CD4-positive, alpha-beta T cell treated with Interleukin-17A for 1 hour (primary cell): ENCODE measurements at places on chromosomes 12 and 14.

- DNase-seq: no peak
Observed at GRCh38 chr14:64434528-64434927, 30.8 kb upstream of the AKAP5 start.

GRCh38 chr12:119682639-119683252 lies 14.8 kb downstream of the PRKAB1 start:
- no peak for DNase-seq

DNA sequence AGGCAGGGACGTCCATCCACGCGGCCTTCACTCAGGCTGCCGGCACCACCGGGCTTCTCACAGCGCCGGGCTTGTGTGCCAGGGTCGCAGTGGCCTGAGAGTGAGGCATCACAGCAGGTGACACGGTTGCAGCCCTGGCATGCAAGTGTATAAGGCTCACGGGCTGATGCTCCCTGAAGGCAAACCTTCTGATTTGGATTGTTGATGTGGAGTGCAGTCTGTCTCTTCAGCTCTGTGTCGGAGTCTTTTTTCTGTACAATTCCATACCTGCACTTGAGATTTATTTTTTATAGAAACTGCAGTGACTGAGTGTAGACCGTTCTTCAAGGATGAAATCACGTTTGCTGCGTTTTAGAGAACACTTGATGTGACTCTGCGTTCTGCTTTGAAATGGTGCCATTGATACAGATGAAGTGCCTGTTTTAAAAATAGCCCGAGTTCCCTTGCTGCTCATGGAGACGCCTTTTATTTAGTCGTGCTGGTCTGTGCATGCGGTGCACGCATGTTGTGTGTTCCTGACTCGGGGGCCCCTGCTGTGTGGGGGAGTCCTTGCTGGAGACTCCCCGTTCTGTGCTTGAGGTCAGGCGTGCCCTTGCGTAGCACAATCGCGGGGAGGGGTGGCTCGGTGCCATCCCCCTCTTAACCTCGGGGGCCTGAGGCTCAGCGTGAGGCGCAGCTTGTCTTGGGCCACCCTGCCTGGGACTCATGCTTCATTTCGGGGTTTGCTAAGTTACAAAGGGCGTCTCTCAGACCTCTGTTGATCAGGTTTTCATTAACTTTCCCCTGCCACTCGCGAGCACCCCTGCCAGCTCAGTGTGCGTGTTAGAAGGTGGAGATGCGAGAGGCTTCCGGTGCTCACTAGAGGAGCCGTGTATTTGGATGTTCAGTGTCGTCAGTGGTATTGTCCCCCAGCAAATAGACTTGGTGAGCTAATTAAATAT lies 21.6 kb upstream of the AMN start:
- DNase-seq: peak; percentile 15

DNA sequence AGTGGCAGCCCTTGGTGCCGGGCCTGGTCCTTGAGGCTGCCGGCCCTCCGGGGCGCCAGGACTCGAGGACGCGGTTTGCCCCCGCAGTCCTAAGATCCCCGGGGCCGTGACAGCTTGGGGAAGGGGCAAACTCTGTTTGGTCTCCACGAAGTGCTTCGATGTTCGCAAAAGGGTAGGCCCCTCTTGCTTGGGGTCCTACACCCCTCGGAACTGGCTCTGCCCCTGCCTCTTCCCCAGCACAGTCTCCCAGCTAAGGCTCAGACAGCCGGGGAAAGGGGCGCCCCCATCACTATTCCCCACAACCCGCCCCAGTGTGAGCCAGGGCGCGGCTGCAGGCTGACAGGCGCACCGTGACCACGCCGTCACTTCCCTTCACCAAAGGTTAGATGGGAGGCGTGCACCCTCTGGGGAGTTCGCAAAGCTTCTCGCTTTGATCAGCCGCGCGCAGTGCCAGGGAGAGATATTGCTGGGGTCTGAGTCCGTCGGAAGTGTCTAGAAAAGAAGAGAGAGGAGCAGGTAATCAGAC lies 7.2 kb upstream of the OTX2 start:
- DNase-seq: no peak

GRCh38 chr12:109926488-109927210 lies 26.6 kb downstream of the TCHP start:
- DNase-seq: no peak

GRCh38 chr12:14968478-14968877 lies 4.4 kb upstream of the PDE6H start:
- DNase-seq: no peak

DNA sequence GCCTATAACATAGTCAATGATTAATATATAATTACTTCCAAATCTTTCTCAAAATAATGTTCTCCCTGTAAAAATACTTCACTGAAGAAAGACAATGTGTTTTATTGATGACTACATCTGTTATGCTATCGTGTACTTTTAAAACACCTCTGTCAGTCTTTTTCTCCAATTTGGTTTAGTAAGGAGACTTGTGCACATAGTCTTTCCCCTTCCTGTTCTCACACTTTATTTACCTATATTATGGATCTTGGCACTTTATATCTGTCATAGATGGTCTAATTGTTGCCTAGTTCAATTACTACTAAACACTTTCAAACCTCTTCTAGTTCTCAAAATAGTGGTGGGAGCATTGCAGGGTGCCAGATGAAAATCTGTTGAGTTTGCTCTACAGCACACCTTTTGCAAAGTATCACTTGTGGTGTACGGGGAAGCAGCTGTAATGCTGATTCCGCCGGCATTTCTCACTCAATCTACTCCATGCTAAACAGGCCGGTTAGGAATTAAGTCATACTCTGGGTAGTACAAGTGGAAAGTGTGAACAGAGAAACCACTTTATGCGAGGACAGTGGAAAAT lies 1.1 kb upstream of the INSM2 start:
- no peak for DNase-seq

GRCh38 chr12:55806982-55807381 lies 10.5 kb downstream of the SARNP start:
- DNase-seq: no peak

GRCh38 chr14:25431211-25432076 lies 381.5 kb upstream of the STXBP6 start:
- no peak for DNase-seq

DNA sequence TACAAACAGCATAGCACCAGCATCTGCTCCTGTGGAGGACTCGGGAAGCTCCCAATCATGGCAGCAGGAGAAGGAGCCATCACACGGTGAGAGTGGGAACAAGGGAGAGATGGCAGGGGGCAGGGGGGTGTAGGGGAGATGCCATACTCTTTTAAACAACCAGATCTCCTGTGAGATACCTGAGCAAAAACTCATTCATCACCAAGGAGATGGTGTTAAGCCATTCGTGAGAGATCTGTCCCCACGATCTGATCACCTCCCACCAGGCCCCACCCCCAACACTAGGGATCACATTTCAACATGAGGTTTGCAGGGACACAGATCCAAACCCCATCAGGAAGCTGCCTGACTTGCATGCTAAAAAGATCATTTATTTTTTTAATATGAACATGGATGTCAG lies 499.3 kb downstream of the TMEM132D start:
- DNase-seq: no peak

DNA sequence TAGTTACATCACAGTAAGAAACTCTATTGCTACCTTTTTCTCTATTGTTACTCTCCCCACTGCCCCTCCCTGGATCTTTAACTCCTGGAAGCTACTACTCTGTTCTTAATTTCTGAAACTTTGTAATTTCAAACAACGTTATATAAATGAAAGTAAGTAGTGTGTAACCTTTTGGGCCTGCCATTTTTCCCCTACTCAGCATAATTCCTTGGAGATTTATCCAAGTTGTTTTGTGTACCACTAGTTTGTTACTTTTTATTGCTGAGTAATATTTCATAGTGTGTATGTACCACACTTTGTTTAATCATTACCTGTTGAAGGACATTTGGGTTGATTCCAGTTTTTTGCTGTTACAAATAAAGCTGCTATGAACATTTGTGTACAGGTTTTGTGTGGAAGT lies 37.9 kb downstream of the ASCL1 start:
- no peak for DNase-seq

- DNase-seq: no peak
Observed at GRCh38 chr14:100684154-100684553, 42.5 kb upstream of the DLK1 start.

GRCh38 chr14:24416254-24416931 lies 13.1 kb downstream of the CBLN3 start:
- DNase-seq: no peak

- no peak for DNase-seq
Observed at GRCh38 chr12:100632445-100632892, 59.0 kb downstream of the GAS2L3 start.

DNA sequence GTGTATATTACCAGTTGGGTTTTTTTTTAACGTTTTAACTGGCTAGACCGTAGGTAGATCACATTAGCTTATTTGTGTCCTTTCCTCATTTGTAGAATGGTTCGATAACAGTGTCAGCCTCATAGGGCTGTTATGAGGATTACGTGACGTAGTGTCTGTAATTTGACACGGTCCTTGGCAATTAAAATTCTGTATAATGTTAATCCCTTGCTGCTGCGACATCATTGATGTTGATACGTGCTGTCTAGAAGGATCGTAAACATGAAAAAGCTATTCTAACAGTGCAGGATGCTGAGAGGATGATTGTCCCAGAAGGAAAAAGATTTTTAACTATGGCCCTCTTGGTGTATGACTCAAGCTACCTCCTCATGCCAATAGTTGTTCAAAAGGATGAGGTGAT lies 50.9 kb downstream of the HSP90AA1 start:
- DNase-seq: no peak

DNA sequence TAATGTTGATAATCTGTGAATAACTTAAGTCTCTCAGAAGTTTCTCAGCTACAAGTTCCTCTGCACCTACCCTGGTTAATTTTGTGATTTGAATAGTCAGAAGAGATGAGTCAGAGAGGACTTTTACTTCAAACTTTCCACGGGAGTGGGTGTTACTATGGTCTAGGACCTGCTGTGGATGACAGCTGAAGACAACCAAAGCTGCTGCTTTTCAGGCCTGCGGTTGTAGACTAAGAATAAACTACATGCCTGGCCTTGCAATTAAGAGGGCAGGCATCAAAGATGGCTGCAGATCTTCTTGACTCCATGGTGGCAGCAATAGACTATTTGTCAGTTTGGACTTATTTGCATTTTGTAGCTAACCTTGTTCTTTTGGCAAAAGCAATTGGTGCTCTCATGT lies 227.1 kb upstream of the KRR1 start:
- DNase-seq: no peak

- DNase-seq: no peak
Observed at GRCh38 chr12:55765736-55766290, 22.9 kb downstream of the GDF11 start.

GRCh38 chr12:66900616-66901015 lies 221.7 kb upstream of the GRIP1 start:
- no peak for DNase-seq

DNA sequence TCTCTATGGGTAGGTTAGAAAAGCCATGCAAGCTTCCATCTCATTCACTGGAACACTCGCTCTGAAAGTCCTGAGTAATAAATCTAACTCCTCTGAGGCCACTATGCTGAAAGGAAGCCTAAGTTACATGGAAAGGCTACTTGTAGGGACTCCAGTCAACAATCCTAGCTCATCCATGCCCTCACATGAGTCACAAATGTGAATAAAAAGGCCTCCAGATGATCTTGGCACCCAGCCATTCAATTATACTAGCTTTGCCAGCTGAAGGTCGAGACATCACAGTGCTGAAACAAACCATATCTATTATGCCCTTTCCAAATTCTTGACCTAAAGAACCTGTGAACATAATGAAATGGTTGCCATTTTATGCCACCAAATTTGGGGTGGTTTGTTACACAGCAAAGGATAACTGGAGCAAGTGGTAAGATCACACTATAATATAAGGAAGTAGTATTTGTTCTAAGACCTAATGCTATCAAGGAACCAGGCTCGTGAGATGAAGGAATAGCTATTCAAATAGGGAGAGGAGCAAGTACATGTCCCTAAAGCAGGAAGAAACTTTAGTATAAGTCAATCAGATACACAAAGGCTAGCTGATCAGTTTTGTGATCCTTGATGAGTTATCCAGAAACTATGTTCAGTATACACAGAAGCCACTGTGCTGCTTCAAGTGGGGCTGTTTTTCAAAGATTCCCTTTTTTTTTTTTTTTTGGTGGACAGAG lies 142.1 kb downstream of the MED13L start:
- DNase-seq: no peak

- no peak for DNase-seq
Observed at GRCh38 chr12:130799051-130799450, 40.0 kb downstream of the STX2 start.

DNA sequence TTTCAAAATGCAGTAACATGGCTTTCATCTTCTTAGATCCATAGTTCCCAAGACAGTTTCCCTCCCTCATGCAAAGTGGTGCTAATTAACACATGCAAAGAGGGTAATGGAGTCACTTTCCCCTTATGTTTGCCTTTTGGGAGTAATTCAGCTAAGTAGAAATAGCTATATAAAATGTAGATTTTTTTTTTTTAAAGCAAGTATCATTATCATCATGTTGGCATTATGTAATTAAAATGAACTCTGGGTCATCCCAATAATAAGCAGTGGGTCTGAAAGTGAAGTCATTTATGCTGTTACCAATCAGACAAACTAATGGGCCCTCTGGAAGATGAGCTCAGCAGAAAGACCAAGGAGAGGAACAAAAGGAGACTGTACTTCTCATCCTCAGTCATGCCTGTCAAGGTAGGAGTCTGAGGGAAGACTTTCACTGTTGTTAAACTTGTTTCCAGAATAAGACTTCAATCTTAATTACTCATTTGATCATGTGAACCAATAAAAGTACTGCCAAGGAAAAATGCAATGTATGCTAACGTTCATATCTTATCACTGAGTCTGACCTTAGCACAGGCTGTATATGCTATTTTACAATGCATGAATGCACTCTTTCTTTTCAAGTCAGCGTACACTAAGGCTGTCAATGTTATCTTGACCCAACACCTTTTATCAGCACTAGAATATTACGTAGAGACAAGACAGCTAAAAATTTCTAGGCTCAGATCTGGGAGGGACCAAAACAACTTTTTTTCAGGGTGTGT lies 26.8 kb downstream of the AREL1 start:
- no peak for DNase-seq

GRCh38 chr12:25675808-25676207 lies 122.7 kb upstream of the LMNTD1 start:
- DNase-seq: no peak

DNA sequence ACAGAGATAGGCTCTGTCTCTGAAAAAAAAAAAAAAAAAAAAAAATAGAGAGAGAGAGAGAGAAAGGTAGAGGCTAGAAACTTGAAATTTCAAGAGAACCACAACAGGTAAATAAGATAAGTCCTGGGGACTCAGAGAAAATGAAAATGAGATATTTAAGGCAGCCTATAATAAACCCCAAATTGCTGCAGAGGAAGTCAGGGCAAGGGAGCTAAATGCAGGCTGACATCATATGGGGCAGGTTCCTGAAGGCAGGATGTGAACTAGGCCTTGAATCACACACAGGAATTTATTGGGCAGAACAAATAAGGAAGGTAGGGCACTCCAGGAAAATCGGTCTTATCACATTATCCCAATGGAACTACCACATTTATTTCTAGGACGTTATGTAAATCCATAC lies 54.9 kb upstream of the NUDT4 start:
- DNase-seq: no peak

GRCh38 chr14:31283153-31283552 lies 75.6 kb upstream of the HECTD1 start:
- DNase-seq: no peak
